NCI-H2171 treated with DMSO at 0.1 percent for 48 hours (cell line): ENCODE measurements at places on chromosomes 11 and 22.

GRCh38 chr22:38081941-38082828 lies 1.8 kb downstream of the SLC16A8 start:
- DNase-seq: no peak

GRCh38 chr11:121417055-121417551 lies 35.0 kb upstream of the SORL1 start:
- DNase-seq: no peak

DNA sequence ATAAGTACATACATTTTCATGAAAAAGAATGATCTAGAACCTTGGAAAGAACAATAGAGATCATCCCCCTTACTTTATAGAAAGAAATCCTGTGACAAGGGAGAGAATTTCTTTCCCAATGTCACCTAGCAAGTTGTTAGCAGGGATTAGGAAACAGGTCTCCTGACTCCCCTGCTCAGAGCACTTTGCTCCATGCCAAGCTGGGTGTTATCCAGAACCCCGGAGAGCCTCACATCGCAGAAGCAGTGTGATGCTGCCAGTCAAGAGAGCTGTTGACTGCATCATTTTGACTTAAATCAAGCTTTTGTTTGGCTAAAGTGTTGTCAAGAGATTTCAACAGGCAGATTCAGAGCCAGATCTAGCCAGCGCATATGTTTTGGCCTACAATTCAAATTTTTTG lies 3.6 kb upstream of the RRAS2 start:
- DNase-seq: no peak

- no peak for DNase-seq
These were observed 20.5 kb downstream of the CHORDC1 start for GRCh38 chr11:90202342-90202741.
